Neural crest cell (in vitro differentiated cells): ENCODE measurements at places on chromosomes 11 and 22. TPM values are rescaled to one million over a fixed set of nuclear protein-coding genes. Genes with fewer than 3 reads are reported as not detected.

- peaks cover 38% of the 10 kb centered on the region for H3K4me1 ChIP-seq
- H3K27ac ChIP-seq = peak overlapping the region; percentile 93
- peaks cover 40% of the 10 kb centered on the region for H3K27me3 ChIP-seq
- DNase-seq = no peak
- peak overlapping the region; percentile 91 for H3K4me3 ChIP-seq
Observed at GRCh38 chr11:117877120-117877784, 794 bp upstream of the FXYD6 start.

DNA sequence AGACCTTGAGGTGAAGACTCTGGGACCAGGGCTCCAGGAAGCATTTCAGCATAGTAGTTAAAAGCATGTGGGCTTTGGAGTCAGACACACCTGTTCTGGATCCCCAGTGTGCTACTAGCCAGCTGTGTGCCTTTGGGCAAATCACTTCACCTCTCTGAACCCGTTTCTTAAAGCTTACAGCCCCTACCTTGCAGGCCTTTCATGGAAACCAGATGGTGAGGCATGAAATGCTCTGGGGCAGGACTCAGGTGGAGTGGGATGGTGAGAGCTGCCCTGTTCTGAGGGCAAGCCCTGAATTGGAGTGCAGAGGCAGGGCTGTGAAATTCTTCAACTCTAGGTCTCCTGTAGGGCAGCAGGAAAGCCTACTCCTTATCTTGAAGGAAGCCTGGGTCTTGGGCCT lies 10.5 kb downstream of the UCP2 start:
- peaks cover 4% of the 10 kb centered on the region for H3K27me3 ChIP-seq
- no peak for DNase-seq
- peaks cover 19% of the 10 kb centered on the region for H3K36me3 ChIP-seq
- H3K27ac ChIP-seq = no peak overlapping the region

- H3K27me3 ChIP-seq = peaks cover 88% of the 10 kb centered on the region
- no peak overlapping the region for H3K4me3 ChIP-seq
- DNase-seq = no peak
- no peaks in the 10 kb centered on the region for H3K36me3 ChIP-seq
Observed at GRCh38 chr22:46024136-46024840, 47.3 kb upstream of the WNT7B start.

GRCh38 chr22:40310081-40310767 lies 36.1 kb upstream of the ADSL start:
- no peak overlapping the region for H3K4me3 ChIP-seq
- no peaks in the 10 kb centered on the region for H3K27me3 ChIP-seq
- H3K27ac ChIP-seq = peak overlapping the region; percentile 80

DNA sequence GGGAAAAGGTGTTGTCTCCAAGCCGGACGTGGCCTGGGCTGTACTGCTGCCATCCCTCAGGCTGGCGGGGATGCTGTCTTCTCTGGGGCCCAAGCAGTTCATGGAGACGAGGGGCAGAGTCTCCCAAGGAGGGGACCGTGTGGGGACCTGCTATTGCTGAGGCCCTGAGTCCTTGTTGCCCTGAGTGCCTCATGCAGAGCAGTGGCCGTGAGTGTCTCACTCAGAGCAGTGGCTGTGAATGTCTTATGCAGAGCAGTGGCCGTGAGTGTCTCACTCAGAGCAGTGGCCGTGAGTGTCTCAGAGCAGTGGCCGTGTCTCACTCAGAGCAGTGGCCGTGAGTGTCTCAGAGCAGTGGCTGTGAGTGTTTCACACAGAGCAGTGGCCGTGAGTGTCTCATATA lies 54.7 kb downstream of the GRAMD4 start:
- no peak overlapping the region for H3K27ac ChIP-seq
- H3K4me1 ChIP-seq = peaks cover 2% of the 10 kb centered on the region
- no peak overlapping the region for H3K4me3 ChIP-seq
- no peak for DNase-seq
- H3K36me3 ChIP-seq = no peaks in the 10 kb centered on the region

GRCh38 chr22:49574205-49574880 lies 253.3 kb downstream of the BRD1 start:
- no peaks in the 10 kb centered on the region for H3K27me3 ChIP-seq
- no peak overlapping the region for H3K4me3 ChIP-seq
- no peak for DNase-seq
- H3K4me1 ChIP-seq = no peaks in the 10 kb centered on the region

- H3K4me1 ChIP-seq = peaks cover 23% of the 10 kb centered on the region
- H3K27ac ChIP-seq = no peak overlapping the region
- H3K27me3 ChIP-seq = no peaks in the 10 kb centered on the region
- no peak for DNase-seq
- no peaks in the 10 kb centered on the region for H3K36me3 ChIP-seq
Observed at GRCh38 chr11:130488848-130489584, 40.6 kb downstream of the ADAMTS15 start.

GRCh38 chr11:104279587-104279986 lies 115.6 kb upstream of the PDGFD start:
- H3K27ac ChIP-seq = no peak overlapping the region
- H3K27me3 ChIP-seq = no peaks in the 10 kb centered on the region
- DNase-seq = no peak
- no peak overlapping the region for H3K4me3 ChIP-seq

- DNase-seq = no peak
- H3K27me3 ChIP-seq = no peaks in the 10 kb centered on the region
- H3K4me3 ChIP-seq = no peak overlapping the region
- H3K27ac ChIP-seq = no peak overlapping the region
- peaks cover 17% of the 10 kb centered on the region for H3K4me1 ChIP-seq
Observed at GRCh38 chr11:78653294-78653909, 78.7 kb upstream of the NARS2 start.

DNA sequence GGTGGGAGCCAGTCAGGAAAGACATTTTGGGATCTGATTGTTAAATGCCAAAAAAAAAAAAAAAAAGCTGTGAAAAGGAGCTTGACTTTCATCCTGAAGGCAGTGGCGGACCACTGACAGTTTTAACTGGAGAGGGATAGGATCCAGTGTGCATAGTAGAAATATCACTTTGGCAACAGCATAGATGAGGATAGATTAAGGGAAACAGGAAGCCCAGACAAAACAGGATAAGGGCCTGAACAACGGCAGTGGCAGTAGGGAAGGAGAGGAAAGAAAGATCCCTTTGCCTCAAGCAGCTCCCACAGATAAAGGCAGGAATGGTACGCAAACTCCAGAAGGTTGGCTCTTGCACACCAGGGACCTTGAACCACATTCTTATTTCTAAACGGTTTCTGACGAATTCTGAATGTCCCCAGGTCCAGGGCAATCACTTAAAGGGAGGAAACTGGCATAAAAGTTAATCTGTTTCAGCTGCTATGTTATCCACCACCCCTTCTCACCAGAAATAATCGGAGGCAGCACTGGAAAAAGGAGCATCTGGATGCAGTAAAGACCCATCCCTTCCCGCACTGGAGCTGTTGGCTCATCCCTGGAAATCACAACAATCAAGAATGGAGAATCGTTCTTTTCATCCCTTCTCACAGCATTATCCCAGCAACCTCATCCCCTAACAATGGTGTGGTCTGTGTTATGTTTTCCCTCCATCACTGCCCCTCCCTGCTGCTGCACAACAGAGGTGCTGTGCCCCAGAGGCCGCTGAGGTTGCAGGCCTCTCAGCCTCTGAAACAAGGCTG lies 99.1 kb downstream of the GAB2 start:
- H3K36me3 ChIP-seq = peaks cover 5% of the 10 kb centered on the region
- H3K27me3 ChIP-seq = no peaks in the 10 kb centered on the region
- H3K27ac ChIP-seq = peak overlapping the region; percentile 69
- peak; percentile 20 for DNase-seq
- peak overlapping the region; percentile 49 for H3K4me3 ChIP-seq

DNA sequence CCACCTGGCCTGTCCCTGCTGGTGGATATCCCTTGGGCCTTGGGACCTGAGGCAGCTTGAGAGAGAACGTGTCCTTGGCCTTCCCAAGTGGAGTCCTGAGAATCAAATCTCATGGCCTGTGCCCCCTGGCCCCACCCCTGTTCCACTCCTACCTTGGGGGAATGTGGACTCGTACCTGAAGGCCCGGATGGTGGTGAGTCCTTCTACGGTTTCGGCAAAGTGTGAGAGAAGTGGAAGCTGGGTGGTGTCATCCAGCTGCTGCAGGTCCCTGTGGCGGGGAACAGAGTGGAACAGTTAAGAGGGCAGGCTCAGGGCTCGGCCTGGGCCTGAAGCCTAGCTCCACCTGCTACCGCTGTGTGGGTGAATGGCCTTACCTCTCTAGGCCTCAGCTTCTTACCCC lies 14.0 kb upstream of the KCNJ11 start:
- no peaks in the 10 kb centered on the region for H3K36me3 ChIP-seq
- peaks cover 4% of the 10 kb centered on the region for H3K4me1 ChIP-seq
- DNase-seq = no peak
- no peak overlapping the region for H3K4me3 ChIP-seq

DNA sequence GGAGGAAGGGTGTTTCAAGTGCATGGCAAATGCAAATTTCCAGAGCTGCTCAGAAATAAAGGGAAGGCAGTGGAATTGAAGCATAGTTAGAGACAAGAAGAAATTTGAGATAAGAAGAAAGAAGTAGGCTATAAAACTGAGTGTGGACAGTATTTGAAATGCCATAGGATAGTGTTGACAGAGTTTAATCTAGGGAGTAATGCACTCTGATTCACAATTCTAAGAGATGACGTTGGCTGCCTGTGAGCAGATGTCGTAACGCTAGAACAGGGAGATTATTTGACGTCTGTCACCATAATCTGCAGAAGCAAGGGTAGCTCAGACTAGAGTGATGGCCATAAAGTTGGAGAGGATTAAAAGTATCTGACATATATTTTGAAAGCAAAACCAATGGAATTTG lies 389.9 kb upstream of the KIRREL3 start:
- no peak overlapping the region for H3K27ac ChIP-seq
- no peaks in the 10 kb centered on the region for H3K27me3 ChIP-seq
- DNase-seq = no peak
- no peaks in the 10 kb centered on the region for H3K36me3 ChIP-seq

- H3K27me3 ChIP-seq = no peaks in the 10 kb centered on the region
- DNase-seq = no peak
- H3K27ac ChIP-seq = no peak overlapping the region
- peaks cover 5% of the 10 kb centered on the region for H3K4me1 ChIP-seq
Observed at GRCh38 chr11:117970400-117971024, 15.7 kb upstream of the IL10RA start.

GRCh38 chr11:73570415-73571114 lies 27.3 kb downstream of the FAM168A start:
- no peak overlapping the region for H3K4me3 ChIP-seq
- no peaks in the 10 kb centered on the region for H3K27me3 ChIP-seq
- DNase-seq = no peak
- peaks cover 16% of the 10 kb centered on the region for H3K4me1 ChIP-seq
- peaks cover 16% of the 10 kb centered on the region for H3K36me3 ChIP-seq
- H3K27ac ChIP-seq = no peak overlapping the region

GRCh38 chr11:129265125-129265788 lies 73.1 kb upstream of the ARHGAP32 start:
- no peak overlapping the region for H3K27ac ChIP-seq
- DNase-seq = no peak
- H3K27me3 ChIP-seq = no peaks in the 10 kb centered on the region

GRCh38 chr11:117170210-117170609 lies 8.3 kb upstream of the SIDT2 start:
- H3K36me3 ChIP-seq = peaks cover 5% of the 10 kb centered on the region
- no peak overlapping the region for H3K4me3 ChIP-seq
- DNase-seq = no peak
- no peaks in the 10 kb centered on the region for H3K27me3 ChIP-seq
- peaks cover 37% of the 10 kb centered on the region for H3K4me1 ChIP-seq

DNA sequence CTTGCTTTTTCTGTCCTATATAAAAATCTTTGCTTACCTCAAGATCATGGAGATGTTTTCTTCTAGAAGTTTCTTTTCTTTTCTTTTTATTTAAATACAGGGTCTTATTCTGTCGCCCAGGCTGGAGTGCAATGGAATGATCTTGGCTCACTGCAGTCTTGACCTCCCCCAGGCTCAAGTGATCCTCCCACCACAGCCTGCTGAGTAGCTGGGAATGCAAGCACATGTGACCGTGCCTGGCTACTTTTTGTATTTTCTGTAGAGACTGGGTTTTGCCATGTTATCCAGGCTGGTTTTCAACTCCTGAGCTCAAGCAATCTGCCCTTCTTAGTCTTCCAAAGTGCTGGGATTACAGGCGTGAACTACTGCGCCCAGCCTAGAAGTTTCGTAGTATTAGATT lies 45.3 kb downstream of the USP35 start:
- peaks cover 23% of the 10 kb centered on the region for H3K36me3 ChIP-seq
- H3K27me3 ChIP-seq = no peaks in the 10 kb centered on the region

- no peak for DNase-seq
- no peaks in the 10 kb centered on the region for H3K36me3 ChIP-seq
- H3K27ac ChIP-seq = no peak overlapping the region
- H3K4me3 ChIP-seq = no peak overlapping the region
Observed at GRCh38 chr11:14751975-14752407, 108.4 kb downstream of the PDE3B start.

DNA sequence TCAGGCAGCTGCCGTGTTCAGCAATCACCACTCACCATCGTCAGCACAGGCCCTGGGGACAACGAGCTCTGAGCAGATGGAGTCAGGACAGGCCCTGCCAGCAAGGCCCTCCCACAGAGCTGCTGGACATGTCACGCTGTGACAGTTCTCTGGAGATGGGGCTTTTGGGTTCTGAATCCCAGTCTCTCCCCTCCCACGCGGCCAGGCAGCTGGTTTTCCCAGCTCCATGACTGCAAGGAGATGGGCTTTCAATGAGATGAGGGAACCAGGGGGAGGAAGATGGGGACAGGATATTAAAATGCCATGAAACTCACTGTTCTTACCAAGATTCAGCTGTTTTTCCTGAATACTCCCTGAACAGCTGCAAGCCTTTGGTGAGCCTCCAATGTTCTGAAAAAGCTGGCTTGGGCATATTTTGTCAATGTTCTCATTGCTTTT lies 305.9 kb downstream of the BRD1 start:
- H3K27ac ChIP-seq = no peak overlapping the region
- H3K36me3 ChIP-seq = no peaks in the 10 kb centered on the region
- DNase-seq = no peak

- H3K27me3 ChIP-seq = no peaks in the 10 kb centered on the region
- peak overlapping the region; percentile 83 for H3K27ac ChIP-seq
- peaks cover 3% of the 10 kb centered on the region for H3K36me3 ChIP-seq
- H3K4me3 ChIP-seq = no peak overlapping the region
Observed at GRCh38 chr11:96075532-96075959, 151.6 kb upstream of the MTMR2 start.

GRCh38 chr22:22364207-22364606 lies 119.6 kb downstream of the VPREB1 start:
- no peak overlapping the region for H3K4me3 ChIP-seq
- no peak overlapping the region for H3K27ac ChIP-seq
- H3K36me3 ChIP-seq = no peaks in the 10 kb centered on the region
- H3K4me1 ChIP-seq = peaks cover 5% of the 10 kb centered on the region

- H3K27ac ChIP-seq = no peak overlapping the region
- no peaks in the 10 kb centered on the region for H3K36me3 ChIP-seq
- no peak overlapping the region for H3K4me3 ChIP-seq
- no peak for DNase-seq
- no peaks in the 10 kb centered on the region for H3K27me3 ChIP-seq
Observed at GRCh38 chr11:128055576-128056217, 531.7 kb downstream of the ETS1 start.

- H3K27ac ChIP-seq = peak within 1 kb of the TSS; percentile 78
- peaks cover 10% of the 10 kb centered on the region for H3K4me1 ChIP-seq
- DNase-seq = peak; percentile 85
- no peaks in the 10 kb centered on the region for H3K27me3 ChIP-seq
- H3K36me3 ChIP-seq = no peaks in the 10 kb centered on the region
Observed at GRCh38 chr22:50342651-50343540, at the start of gene PPP6R2. TSS of gene PPP6R2 (plus strand) at chr22:50343327. CDS start at chr22:50393909, 50,582 bp downstream.

CCDC188 gene
- total RNA-seq = 8.2 and 8.6 TPM in 2 replicates

TUB gene
- 23.7 and 26.1 TPM in 2 replicates for total RNA-seq

TNNI2 gene
- not detected in 2 replicates for total RNA-seq

TRABD gene
- 45.7 and 46.9 TPM in 2 replicates for total RNA-seq

TSGA10IP gene
- total RNA-seq = 1.8 and 2.7 TPM in 2 replicates

PRAME gene
- 0.21 and 0.52 TPM in 2 replicates for total RNA-seq

RIMBP3B gene
- total RNA-seq = 0.63 and 0.68 TPM in 2 replicates

KLHDC7B gene
- 0.05 and 0.07 TPM in 2 replicates for total RNA-seq

OR52H1 gene
- not detected in 2 replicates for total RNA-seq

FAM227A gene
- 7.3 and 7.8 TPM in 2 replicates for total RNA-seq

DNAJB7 gene
- not detected in 2 replicates for total RNA-seq

DBX1 gene
- 26.3 and 29.6 TPM in 2 replicates for total RNA-seq
